Urinary bladder (tissue), 4 donors: ENCODE measurements at places on chromosomes 11 and 22.

GRCh38 chr11:44823006-44823405, 96.2 kb downstream of the TSPAN18 start:
- no peak for DNase-seq

- DNase-seq: no peak
Measured at GRCh38 chr11:121634273-121634672, 181.5 kb upstream of the SORL1-AS1 start.

- no peak for DNase-seq
Measured at GRCh38 chr11:11140510-11140909, 212.5 kb downstream of the CSNK2A3 start.

DNA sequence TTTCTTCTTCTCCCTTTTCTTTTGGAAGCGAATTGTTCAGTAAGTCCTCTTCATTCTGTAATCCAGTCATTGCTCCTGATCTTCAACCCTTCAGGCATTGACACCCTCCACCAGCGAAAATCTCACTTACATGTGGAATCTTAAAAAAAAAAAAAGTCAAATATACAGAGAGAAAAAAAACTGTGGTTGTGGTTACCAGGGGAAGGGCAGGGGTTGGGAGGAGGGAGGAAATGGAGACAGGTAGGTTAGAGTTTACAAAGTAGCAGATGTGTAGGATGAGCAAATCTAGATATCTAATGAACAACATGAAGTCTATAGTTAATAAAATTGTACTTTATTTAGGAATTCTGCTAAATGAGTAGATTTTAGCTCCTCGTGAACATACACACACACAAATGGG, 17.7 kb upstream of the TMEM123 start:
- no peak for DNase-seq

- DNase-seq: no peak
Measured at GRCh38 chr11:59368238-59369022, 9.7 kb downstream of the OR5AN1 start.

DNA sequence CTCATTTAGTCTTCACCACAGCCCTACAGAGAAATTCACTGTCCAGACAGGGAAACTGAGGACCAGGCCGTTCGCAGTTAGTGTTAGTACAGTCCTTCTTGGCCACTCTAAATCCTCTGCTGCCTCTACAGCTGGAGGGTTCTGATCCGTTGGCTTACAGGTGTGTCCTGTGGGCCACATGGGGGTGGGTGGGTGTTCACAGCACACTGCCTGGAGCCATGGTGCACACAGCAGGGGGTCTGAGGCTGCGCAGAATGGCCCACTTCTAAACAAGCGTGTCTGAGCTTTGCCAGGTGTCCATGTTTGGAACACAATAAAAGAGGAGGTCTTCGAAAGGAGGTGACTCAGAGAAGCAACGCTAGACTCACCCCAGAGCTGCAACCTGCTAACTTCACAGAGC, 249.0 kb downstream of the ST3GAL4 start:
- DNase-seq: no peak
